CD4-positive, alpha-beta T cell treated with Interleukin-4 for 4 hours (primary cell): ENCODE measurements at places on chromosomes 2 and 18.
A peak's percentile ranks its signal among the peaks of the same experiment; 100 is the strongest.

DNA sequence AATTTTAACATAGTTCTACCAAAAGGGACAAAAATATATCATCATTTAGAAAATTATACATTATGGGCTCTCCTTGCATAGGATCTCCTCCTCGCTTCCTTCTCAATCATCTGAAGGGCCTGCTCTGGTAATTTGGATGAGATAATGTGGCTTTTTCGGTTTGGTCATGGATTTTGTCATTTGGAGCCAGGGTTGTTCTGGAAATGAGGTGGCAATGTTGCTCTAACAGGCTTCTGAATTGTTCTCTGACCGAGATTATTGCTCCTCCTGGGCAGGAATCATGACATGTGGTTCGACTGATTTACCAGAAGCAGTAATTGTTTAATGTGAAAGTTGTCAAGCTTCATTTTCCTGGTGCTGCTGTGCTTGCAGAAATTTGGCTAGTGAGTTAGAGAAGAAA, 194.7 kb upstream of the ERBB4 start:
- DNase-seq = no peak

GRCh38 chr2:23513245-23513871, 128.4 kb downstream of the KLHL29 start:
- no peak for DNase-seq

GRCh38 chr2:2938481-2938880, 439.1 kb downstream of the EIPR1 start:
- no peak for DNase-seq

GRCh38 chr2:100781009-100781325, 39.0 kb upstream of the NPAS2 start:
- DNase-seq = no peak

- no peak for DNase-seq
Observed at GRCh38 chr2:209549589-209549988, 125.7 kb downstream of the MAP2 start.

GRCh38 chr2:130183512-130184373, 1.7 kb downstream of the MZT2B start:
- DNase-seq = no peak

DNA sequence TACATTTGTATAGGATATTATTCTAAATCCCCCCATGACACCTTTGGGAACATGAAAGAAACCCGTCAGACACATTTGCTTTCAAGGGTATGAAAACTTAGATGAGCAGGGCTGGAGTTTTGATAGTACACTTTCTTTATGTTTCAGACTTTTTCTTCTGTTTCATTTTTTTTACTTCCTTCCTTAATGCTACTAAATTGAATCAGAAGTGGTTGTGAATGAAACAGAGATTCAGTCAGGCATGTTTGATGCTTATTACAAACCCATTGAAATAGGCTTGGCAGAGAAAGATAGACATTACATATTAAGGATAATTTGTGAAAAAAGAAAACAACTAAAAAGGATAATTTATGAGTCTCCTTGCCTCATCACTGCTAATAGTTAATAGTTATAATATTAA, 26.8 kb downstream of the SLC30A6 start:
- DNase-seq = no peak

DNA sequence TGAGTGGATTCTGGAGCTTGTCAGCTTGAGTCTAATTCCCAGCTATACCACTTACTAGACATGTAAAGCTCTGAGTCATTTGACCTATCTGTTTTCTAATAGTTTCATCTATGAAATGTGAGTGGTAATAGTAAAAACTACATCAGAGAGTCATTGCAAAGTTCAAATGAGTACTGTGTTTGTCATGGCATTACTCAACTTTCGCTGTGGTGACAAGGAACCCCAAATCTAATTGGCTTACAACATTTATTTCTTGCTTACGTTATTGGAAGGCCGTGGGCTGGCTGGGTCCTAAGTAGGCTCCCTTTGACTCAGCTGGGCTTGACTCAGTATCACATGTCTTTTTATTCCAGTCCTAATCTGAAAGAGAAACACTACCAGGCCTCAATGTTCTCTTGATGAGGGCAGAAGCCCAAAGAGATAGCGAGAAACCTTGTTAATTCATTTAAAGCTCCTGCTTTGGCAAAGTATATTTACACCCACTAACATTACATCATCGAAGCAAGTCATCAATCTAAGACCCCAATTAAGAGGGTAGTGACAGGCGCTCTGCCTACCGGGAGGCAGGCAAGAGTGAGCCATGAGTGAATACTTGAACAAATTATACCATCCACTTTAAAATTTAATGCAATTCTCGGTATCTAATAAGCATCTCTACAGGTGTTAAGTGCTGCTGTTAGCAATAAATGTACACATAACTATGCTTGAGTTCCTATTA, 431.8 kb upstream of the SPHKAP start:
- DNase-seq = no peak

GRCh38 chr18:79912994-79913831, 38.2 kb downstream of the SLC66A2 start:
- no peak for DNase-seq

GRCh38 chr2:229955663-229956062, 33.4 kb downstream of the FBXO36 start:
- no peak for DNase-seq

DNA sequence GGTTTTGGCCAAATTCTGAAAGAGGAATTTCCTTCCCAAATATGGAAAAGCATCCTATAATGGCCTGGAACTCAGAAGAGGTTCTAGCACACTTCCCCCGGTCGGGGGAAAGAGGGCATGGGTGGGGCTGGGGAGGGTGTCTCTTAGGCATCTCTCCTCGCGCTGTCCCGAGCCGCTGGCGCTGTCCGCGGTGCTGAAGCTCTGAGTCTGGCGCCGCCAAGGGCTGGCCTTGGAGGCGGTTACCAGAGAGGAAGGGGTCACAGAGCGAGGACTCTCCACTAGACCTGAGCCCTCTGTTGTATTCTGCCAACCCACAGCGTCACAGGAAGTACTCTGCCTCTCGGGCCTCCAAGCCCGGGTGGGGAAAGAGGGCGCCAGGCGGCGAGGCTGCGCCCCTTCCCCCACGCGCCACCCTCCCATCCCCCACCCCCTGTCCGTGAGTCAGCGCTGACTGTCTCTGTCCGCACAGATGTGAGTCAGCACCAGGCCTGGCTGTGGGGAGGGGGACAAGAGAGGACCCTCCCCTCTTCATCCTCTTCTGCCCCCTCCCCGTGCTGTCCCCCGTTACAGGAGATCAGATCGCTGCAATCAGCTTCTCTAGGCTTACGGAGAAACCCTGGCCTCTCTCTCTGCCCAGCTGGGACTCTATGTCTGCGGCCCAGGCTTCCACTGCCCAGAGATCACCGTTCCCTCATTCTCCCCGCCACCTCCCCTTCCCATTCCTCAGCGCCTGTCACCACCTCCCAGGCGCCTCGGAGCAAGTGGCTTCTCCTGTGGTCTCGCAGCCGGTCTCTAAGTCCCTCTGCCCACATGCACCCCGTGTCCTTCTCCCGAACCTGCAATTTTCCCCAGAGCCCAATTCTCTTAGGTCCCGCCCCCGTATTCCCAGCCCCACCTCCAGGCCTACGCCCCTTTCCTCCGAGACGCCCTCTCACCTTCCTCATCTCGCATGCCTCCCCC, 779 bp downstream of the PTPRN start:
- peak; percentile 47 for DNase-seq

DNA sequence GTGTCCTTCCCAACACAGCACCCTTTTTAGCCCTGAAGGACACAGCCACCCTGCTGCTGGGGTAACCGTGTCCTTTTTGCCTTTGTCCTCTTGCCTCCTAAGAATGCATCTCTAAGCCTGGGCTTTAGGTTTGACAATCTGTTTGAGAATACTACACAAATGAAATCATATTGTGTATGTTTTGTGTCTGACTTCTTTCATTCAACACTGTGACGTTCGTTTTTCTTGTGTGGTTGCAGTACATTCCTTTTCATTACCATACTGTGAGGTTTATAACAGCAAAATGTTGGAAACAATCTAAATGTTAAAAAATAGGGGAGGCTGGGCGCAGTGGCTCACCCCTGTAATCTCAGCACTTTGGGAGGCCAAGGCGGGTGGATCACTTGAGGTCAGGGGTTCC, 11.2 kb downstream of the ASPRV1 start:
- no peak for DNase-seq

GRCh38 chr2:74585406-74586185, 31.1 kb downstream of the DOK1 start:
- DNase-seq = no peak

DNA sequence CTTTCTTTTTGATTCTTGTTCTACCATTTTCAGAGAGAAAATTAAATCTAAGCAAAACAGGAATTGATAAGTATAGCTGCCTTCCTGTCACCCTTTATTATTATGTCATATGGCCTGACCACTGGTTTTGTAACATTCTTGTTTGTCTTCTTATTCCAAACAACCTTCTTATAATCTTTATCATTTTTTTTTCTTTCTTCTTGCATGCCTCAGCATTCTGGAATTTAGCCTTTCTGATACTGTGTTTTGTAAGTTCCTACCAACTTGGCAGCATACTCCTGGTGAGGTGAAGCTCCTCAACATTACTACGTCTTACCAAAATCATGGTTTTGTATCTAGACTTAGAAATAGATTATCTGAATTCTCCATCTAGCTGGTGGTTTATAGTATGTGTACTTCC, 199.2 kb downstream of the CAMKMT start:
- no peak for DNase-seq

GRCh38 chr18:63705401-63705800, 2.6 kb downstream of the SERPINB11 start:
- no peak for DNase-seq

DNA sequence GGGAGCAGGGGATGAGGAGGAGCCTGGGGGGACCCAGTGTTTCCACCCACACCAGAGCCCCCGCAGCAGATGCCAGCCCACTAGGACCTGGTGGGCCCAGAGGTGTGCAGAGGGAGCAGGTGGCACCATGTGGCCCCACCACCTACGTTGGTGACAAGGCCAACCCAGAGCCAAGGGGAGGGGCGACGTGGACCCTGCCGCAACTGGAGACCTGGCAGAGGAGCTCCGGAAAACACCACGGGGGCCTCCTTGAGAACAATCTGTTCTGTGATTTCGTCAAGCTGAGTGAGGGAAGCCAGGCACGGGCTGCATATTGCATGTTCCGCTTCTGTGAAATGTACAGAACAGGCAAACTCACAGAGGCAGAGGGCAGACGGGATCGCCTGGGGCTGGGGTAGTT, 49.1 kb upstream of the GPC1 start:
- no peak for DNase-seq

DNA sequence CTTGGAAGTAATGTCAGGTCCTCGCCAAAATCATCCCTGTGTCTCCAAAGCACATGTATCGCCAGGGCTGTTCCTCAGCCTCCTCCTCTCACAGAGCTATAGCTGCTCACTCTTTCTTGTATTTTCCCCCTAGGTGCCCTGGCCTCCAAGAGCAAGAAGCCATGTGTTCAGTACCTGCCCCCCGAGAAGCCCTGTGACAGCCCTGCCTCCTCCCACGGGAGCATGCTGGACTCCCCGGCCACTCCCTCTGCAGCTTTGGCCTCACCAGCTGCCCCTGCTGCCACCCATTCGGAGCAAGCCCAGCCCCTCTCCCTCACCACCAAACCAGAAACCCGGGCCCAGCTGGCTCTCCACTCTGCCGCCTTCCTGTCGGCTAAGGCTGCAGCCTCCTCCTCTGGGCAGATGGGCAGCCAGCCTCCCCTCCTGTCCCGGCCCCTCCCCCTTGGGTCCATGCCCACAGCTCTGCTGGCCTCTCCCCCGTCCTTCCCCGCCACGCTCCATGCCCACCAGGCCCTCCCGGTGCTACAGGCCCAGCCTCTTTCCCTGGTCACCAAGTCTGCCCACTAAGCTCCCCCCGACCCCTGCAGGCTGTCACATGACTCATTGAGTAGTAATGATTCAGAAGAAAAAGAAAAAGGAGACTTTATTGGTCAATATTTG, 18.8 kb downstream of the TGOLN2 start:
- DNase-seq = no peak

GRCh38 chr2:196046123-196046917, 22.3 kb downstream of the DNAH7 start:
- DNase-seq = no peak

- DNase-seq = no peak
Observed at GRCh38 chr2:237575869-237576862, 9.8 kb downstream of the PRLH start.

GRCh38 chr18:75362435-75362834, 65.1 kb downstream of the SMIM21 start:
- DNase-seq = no peak

DNA sequence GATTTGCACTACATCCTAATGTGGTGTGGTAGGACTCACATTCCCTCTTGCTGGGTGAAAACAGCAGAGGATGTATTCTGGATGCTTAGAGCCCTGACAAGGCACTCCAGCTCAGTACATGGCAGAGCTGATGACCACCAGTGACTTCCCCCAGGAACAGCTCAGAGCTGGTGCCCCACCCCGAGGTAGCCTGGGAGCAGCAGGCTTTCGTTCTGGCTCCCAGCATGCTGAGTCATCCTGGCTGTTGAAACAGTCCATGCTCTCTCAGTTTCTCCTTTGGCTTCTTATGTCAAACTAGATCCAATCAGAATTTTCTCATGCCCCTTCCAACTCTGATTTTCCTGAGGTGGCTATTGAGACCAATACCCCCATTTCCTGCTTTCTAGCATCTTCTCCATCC, 438.2 kb downstream of the NBAS start:
- DNase-seq = no peak

DNA sequence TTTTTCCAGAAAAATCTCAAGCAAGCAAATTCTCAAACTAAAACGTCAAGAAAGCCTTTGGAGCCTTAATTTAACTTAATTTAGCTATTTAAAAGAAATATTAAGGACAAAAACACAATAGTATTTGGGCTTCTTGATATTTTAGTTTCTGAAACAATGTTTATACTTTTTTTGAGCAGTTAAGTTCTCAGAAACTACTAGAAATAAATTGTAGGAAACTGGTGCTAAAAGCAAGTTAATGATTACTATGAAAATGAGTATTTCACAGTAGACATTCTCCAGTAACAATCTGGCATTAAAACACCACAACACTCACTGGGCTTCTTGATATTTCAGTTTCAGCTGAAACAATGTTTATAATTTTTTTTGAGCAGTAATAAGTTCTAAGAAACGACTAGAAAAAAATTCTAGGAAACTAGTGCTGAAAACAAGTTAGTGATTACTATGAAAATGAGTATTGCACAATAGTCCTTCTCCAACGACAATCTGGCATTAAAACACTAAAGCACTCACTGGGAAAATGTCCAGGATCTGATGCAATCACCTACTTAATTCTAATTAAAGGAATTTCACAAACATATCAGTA, 45.1 kb downstream of the TRAK2 start:
- DNase-seq = peak; percentile 15

GRCh38 chr18:74766251-74766650, 168.6 kb downstream of the ZNF407 start:
- DNase-seq = no peak
